NCI-H1694 (cell line): ENCODE measurements at places on chromosomes 2 and 18.
A peak's percentile ranks its signal among the peaks of the same experiment; 100 is the strongest.

DNA sequence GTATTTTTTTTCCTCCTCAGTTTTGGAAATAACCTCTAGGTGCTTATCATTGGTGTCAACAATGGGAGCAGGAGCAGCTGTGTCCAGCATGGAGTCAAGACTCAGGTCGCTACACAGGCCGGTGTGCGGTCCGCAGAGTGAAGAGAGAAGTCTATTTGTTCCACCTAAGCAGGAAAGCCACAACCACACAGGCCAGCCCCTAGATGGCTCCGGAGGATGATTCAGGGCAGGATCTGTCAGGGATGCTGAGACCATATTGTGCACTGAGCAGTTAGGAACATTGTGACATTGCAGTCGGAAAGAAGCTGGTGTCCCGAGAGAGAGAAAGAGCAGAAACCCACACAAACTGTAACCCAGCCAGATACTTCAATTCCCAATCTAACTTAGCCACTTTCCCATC, 136.9 kb downstream of the GAREM1 start:
- DNase-seq: no peak

- DNase-seq: no peak
Measured at GRCh38 chr2:45882707-45883602, 231.5 kb downstream of the PRKCE start.

DNA sequence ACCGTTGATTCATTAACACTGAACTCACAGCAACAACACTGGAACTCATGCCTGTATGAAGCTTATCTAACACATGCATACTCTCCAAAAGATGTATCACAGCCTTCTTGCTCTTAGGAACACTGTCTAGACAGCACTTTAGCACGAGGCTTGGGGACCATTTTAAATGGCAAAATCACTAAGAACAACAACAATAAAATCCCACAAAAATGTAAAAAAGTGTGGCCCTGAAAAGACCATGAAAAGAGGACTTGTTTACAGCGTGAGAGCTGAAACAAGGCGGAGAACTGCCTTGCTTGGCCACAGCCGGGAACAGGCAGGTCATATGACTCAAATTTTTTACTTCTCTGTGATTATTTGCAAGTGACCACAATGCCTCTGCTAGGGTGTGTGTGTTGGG, 48.1 kb downstream of the CHN1 start:
- DNase-seq: no peak

GRCh38 chr18:63427558-63427957, 5.3 kb upstream of the VPS4B start:
- no peak for DNase-seq

DNA sequence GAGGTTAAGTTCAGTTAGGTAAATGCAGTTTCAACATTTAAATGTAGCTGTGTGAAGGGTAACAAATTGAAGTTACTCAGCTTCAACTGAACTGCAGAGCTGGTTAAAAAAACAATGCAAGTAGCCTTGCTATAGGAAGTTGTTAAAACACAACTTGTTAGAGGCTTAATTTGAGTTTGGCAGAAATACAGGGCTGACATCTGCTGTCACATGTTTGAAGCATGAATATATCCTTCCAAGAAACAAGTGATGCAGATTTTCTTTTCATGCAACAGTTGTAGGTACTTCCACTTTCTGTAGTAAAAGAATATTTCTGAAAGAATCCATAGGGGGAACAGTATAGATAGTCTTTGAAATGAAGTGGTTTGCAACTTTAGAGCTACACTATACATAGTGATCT, 208.7 kb upstream of the RASGRP3 start:
- DNase-seq: no peak

DNA sequence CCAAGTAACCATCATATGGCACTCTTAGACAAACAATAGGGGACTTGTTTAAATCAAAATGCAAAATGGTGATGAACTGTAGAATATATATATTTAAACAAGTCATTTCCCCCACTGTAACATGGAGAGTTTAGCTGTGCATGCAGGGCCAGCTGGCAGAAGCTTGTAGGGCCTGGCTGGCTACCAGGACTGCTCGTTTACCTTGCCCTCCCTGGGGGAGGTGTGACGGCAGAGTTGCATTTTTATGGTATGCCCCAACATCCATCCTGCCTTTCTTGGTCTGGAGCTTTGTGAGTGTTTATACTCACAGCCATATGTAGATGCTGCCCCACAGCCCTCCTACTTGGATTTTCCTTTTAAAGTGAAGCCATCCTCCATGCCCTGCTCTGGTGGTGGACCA, 101.7 kb upstream of the ZFP36L2 start:
- DNase-seq: peak; percentile 83

DNA sequence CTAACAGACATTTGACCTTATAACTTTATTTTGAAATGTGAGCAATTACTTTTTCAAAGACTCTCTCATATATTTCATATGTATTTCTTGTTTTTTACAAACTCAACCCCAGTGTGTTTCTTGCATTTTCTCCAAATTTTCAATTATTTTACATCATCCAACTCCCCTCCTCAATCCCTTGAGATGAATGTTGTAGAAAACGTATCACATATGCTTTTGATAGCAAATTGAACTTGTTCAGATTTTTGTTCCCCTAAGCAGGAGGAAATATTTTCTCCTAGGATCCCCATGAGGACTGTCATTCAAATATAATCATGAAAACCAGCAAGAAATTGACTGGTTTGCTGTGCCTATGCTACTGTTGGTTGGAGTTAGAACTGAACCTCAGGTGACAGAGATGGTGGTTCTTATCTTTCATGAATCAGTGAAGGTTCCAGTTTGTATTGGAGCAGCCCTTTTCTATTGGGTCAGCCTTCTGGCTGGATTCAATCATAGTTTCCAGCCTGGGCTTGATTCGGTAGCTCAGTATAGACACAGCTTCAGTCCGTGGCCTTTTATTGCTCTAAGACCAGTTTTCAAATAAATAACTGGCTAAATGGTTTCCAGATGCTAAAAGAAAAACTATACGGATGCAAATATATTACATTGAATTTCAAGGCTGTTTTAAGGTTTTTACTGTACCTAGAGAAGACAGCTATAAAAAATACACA, 591.0 kb downstream of the EPHA4 start:
- no peak for DNase-seq

GRCh38 chr2:47223980-47224379, 68.9 kb upstream of the STPG4 start:
- DNase-seq: no peak

- DNase-seq: no peak
Measured at GRCh38 chr2:19793132-19793750, 108.5 kb downstream of the TTC32 start.

DNA sequence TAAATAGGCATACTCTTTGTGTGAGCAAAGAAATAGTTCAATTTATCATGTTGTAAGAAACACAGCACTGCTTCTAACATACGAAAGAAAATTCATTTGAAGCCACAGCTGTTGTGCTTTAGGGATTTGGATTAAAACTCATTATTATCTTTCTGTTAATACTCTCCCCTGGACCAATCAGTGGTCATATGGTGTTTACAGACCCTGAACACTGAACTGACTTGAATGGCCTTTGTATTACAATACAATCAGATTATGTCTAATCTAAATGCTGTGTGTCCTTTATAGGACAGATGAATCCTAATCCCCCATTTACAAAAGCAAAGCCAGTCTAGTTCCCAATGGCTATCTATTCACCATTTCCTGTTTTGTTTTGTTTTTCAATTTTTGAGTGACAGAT, 36.5 kb downstream of the ZNF385B start:
- DNase-seq: no peak

DNA sequence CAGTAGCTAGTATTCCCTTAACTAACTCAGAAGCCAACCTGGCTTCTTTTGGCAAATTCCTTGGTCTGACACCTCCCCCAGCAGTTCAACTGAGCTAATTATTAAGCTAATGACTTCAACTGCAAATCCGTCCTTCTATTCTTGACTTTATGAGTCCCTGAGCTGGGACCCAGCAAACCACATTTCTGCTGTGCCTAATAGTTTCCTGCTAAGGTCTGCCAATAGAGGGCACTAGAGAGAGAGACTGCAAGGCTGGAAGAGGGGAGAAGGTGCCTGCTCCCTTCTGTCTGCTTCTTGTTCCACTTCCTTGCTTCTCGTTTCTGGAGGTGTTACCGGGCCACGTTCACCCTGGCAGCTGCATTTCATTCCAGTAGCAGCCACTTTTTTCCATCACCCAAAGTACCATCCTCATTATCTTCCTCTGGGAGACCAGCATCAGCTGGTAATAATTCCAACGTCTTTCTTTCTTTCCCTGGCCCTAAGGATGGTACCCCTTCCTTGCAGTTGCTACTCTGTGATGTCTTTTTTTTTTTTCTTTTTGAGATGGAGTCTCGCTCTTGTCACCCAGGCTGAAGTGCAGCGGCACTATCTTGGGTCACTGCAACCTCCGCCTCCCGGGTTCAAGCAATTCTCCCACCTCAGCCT, 352.0 kb downstream of the TNS1 start:
- peak; percentile 61 for DNase-seq

- DNase-seq: peak; percentile 23
Measured at GRCh38 chr2:98749066-98749450, 18.1 kb upstream of the MGAT4A start.

- DNase-seq: no peak
Measured at GRCh38 chr2:42132191-42132965, 36.8 kb upstream of the EML4 start.

DNA sequence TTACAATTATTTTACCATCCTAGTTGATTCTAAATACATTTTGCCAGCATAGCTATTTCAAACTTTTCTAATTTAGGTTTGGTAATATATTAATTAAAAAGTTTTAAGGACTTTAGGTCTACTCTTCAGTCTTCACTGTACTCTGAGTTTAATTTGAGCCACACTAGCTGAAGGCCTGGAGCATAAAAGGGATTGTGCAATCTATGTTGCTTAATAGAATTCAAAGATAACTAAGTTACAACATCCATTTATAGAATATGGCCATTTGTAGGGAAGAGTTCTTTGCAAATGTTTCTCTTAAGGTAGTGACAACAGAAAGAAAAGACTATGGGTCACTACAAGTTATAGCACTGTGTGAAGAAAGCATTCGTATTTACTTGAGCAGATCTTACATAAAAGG, 702.2 kb upstream of the NRXN1 start:
- no peak for DNase-seq

GRCh38 chr2:62806231-62806630, 100.7 kb downstream of the EHBP1 start:
- no peak for DNase-seq

DNA sequence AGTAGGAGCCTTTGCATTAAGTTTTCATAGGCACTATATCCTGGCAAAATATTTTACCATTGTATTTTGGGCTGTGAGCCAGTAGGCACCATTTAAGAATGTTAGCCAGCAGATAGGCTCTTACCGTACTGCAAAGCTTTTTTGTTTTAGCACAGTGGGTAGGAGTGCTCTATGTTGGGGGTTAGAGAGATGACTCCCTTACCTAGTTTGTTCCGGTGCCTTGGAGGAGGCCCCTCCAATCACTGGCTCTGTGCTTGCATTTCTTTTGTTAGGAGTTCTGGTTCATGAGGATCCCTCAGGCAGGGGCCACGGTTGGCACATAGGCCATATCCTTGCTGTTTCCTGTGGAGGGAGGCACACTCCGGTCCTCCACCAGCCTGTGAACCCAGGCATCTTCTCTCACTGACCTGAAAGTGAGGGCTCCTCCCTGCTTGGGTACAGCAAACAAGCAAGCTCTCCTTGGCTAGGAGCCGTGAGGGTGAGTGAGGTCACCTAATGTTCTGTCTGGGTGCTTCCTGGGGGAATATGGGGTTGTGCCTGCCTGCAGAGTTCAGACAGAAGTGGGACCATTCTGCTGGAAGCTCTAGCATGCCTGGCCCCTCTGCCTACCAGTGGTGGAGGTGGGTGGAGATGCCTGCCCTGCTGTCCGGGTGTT, 29.8 kb downstream of the LTBP1 start:
- no peak for DNase-seq

DNA sequence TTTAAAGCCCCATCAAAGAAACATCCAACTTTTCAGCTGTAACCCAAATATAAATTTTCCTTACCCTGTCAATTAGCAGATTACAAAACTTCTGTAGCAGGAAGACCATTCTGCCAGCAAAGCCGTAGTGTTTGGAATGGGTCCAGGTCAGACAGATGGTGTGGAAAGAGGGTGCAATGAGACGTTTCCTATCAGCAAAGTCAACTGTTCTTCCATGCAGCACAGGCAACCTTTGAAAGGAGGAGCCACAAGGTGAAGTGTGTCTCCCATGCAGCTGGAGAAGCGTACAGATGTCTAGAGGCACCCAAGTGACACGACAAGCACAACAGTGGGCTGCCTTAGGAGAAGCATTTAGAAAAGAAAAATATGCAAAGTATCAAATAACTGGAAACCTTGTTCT, 83.7 kb downstream of the SP3 start:
- peak; percentile 99 for DNase-seq

DNA sequence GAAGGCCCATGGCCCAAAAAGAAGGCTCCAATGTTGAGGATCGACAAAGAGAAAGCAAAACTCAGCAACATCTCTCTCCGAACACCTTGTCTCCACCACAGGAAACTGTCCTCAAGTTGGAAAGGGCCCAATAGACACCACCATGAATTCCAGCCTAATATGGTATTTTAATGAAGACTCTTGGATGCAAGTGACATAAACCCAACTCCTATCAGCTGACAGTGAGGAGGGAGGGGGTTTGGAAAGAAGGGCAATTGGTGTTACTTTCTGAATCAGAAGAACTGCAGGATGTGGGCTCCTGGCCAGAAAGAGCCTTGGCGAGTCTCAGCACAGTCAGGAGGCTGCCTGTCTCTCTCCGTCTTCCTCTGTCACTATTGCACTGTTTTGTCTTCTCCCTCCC, 40.3 kb upstream of the SIGLEC15 start:
- DNase-seq: no peak

DNA sequence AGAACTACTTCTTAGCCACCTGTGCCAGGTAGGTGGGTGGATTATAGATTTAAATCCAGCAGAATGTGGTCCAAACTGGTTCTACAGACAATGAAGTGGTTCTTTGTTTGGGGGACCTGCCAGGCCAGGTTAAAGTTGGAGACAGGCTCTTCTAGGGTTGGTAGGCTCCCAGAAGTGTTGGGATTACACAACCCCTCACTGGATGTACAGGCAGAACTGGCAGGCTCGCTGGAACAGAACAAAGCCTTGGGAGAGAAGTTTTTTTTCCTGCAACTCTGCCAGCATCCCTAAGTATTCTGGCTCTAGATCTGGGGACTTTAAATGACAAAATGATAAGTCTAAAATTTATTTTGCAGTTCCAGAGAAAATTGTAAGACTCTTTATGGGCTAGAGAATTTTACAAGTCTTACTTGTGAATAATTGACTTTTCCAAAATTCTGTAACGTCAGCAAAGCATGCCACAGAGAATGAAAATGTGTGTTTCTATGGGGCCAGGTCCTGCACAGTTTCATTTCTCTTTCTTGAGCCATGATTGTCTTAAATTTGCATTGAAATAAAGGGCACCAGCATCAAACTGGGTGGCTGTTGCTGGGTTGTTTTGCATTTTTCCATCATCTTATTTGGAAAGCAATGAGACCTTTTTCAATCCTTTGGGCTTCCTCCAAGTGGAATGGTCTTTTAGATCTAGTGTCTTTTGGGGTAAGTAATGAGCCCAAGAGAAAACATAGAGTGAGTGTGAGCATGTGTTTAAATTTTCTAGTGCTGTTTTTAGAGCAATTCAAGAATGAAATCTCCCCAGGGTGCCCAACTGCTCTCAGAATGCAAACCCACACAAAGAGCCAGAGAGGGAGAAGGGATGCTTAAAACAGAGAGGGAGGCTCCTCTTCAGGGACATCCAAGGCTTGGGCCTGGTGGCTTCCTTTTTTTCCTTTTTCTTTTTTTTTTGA, 32.4 kb upstream of the ATL2 start:
- DNase-seq: no peak

GRCh38 chr2:55111570-55112228, 61.4 kb upstream of the RTN4 start:
- DNase-seq: peak; percentile 53

- no peak for DNase-seq
Measured at GRCh38 chr2:68230241-68231060, 21.9 kb downstream of the PPP3R1 start.

- no peak for DNase-seq
Measured at GRCh38 chr2:44943031-44943692, 1.7 kb downstream of the SIX3 start.
